Epithelial cell of esophagus (primary cell): ENCODE measurements at places on chromosomes 4 and X.

DNA sequence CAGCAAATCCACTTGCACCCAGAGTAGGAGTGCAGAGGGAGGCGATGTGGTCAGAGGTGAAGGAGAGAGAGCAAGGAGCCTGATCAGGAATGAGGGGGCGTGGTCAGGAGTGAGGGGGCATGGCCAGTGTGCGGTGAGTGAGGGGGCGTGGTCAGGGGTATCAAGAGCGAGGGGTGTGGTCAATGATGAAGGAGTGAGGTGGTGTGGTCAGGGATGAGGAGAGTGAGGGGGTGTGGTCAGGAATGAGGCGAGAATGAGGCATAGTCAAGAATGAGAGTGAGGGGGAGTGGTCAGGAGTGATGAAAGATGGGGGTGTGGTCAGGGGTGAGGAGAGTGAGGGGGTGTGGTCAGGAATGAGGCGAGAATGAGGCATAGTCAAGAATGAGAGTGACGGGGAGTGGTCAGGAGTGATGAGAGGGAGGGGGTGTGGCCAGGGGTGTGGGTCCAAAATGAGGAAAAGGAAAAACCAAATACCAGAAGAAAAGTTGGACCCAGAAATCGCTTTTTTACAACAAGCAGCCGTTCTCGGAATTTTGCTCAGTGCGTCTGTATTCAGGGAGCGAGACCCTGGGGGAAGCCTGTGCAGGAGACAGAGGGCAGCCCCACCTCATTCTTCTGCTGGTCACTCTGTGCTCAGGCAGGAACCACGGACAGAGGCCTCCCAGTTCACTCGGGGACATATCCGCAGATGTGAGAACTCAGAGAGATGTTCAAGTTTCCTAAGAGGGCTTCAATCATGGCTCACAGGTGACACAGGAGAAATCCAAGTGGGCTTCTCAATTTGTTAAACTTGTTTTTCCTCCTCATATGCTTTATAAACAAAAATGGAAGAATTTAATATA is 47.5 kb downstream of the MAGEA1 start:
- DNase-seq, result peak; percentile 94

DNA sequence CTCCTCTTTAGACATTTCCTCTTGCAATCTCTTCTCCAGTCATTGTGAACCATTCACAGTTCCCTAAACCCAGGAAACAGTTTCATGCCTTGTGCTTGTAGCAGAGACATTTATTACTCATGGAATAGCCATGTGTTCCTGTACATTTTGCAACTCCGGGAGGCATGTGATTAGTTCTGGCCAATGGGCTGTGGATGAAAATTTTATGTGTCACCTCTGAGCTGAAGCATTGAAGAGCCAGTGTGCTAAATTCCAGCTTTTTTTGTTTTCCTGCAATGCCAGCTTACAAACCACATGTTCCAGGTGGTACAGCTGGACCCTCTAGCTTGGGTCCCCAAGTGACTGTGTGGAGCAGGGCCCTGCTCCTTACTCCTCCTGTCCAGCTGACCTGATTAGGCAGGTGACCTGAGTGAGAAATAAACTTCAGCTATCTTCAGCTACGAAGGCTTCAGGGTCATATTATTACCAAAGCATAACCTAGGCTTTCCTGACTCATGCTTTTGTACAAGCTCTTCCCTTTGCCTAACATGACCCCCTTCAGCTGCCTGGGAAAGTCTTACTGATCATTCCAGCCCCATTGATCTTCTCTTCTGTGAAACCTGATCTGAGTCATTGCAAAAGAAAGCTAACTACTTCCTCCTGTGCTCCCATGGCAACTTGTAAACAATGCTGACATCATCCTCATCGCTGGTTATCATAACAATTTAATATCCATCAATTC is 200.4 kb downstream of the PTTG2 start:
- DNase-seq, result peak; percentile 99

DNA sequence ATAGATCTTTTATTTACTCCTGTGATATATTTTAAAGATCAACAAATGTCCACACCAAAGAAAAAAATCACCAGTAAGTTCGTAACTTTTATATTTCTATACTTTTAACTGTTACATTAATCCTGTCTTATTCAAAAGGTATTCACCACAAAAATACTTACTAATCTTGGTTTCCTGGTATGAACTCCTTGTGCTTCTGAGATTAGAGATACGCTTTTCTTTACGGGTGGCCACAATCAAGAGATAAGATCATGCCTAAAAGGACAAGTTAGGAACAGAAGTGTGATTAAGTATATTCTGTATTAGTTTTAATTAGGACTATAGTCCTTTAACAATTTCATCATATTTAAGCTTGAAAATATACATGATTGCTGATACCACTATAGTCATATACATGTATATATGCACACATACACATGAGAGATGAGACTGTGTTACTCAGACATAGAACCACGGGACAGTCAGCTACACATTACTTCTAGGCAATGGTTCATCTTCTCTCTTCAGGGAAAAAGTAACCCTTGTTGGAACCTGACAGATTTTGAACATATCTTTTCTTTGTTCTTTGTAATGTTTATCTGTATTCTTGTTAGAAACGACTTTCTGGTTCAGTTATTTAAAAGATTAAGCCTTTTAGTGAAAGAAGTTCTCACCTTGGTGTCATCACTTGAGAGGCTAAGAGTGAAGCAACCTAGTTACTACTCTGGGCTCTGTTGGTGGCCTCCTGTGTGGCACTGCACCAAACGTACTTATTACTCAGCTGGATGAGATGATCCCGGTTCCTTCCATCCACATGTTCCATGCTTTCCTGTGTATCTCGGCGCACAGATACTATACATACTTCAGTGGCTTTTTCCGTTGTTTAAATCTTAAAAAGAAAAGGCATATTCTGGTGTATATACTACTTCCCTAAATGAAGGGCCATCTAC is 146.1 kb downstream of the CBR4 start:
- DNase-seq, result no peak

- DNase-seq, result peak; percentile 84
These were observed 213.1 kb upstream of the FAT1 start for GRCh38 chr4:186936496-186937375.

DNA sequence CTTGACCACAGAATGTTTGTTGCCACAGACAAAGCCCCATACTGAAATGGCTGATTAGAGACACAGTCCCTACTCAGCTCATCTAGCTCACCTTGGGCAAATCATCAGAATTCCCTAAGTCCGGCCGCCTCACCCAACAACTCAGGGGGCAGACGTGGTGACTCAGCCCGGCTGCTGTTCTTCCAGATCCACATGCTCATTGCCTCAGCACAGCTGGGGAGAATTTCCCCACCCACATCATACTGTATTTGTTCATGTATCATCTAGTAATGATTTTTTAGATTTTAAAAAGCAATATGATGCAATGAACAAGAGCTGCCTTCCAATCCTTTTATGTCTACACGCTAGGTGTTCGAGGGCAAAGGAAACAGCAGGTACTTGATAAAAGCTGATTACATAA is 333.8 kb upstream of the TENM3 start:
- peak; percentile 86 for DNase-seq

DNA sequence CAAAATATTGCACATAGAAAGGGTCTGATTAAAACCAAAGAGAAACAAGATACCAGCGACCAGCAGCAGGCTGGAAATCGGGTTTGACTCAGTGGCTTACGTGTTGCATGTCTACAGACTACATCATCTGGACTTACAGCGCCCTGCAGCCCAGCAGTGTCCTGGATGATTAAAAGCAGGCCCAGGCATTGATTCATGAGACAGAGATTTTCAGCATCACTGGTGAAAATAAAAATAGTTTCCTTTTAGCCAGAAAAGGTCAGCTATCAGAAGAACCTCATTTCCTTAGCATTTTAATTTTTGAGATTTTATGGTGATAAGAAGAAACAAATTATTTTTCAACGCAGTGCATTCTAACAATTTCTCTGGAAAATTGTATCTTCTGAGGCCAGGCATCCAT is 190.6 kb downstream of the PTTG2 start:
- DNase-seq, result no peak

- no peak for DNase-seq
These were observed 51.1 kb upstream of the UNC5C start for GRCh38 chr4:95599777-95600400.

DNA sequence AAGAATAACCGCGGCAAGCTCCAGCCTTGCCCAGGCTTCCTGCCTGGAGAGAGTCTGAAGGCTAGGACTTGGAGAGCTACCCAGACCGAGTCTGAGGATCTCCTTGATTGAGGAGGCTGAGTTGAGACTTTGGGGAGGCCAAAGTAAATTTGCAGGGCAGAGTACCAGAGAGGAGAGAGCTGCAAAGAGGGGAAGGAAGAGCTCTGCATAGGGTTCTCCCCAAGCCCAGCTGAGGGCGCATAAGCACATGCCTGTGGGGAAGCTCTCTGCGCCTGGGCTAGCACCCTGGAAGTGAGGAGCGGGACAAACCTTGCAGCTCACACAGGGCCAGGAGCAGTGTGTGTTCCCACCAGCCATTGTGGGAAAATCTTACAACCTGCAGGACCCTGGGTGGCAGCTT is 56.1 kb downstream of the FAM193A start:
- DNase-seq, result no peak
